ENCODE measurements at places on chromosomes 3 and 15.

- DNase-seq: no peak
- no peak overlapping the region for H3K4me3 ChIP-seq
- H3K4me1 ChIP-seq: no peaks in the 10 kb centered on the region
Measured at GRCh38 chr15:73856458-73857192, 16.7 kb upstream of the TBC1D21 start.

GRCh38 chr3:129650256-129650872 lies 43.9 kb upstream of the PLXND1 start:
- H3K4me1 ChIP-seq: peaks cover 22% of the 10 kb centered on the region
- peak; percentile 67 for DNase-seq
- no peak overlapping the region for H3K4me3 ChIP-seq

GRCh38 chr15:84979651-84980050 lies 2.0 kb upstream of the PDE8A start:
- H3K27me3 ChIP-seq: peaks cover 68% of the 10 kb centered on the region
- H3K4me1 ChIP-seq: peaks cover 22% of the 10 kb centered on the region
- H3K4me3 ChIP-seq: peak overlapping the region; percentile 85

DNA sequence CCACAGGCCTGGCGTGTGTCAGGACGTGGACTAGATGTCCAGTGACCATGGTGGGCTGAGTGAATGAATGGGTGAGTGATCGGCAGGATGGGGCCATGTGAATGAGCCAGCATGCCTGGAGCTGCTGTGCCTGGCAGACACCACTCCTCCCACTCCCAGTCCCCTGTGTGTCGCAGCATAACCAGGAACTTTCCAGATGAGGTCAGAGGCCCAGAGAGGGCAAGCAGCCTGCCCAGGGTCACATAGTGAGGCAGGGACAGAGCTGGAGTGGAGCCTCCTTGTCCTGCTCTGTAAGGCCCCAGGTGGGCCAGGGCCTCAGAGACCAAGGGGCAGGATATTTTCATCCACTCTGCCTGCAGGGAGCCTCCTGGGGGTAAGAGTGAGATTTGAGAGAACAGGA lies 6.4 kb downstream of the IQSEC1 start:
- peaks cover 27% of the 10 kb centered on the region for H3K27me3 ChIP-seq
- no peaks in the 10 kb centered on the region for H3K4me1 ChIP-seq
- DNase-seq: no peak
- no peak overlapping the region for H3K4me3 ChIP-seq
- no peaks in the 10 kb centered on the region for H3K36me3 ChIP-seq

DNA sequence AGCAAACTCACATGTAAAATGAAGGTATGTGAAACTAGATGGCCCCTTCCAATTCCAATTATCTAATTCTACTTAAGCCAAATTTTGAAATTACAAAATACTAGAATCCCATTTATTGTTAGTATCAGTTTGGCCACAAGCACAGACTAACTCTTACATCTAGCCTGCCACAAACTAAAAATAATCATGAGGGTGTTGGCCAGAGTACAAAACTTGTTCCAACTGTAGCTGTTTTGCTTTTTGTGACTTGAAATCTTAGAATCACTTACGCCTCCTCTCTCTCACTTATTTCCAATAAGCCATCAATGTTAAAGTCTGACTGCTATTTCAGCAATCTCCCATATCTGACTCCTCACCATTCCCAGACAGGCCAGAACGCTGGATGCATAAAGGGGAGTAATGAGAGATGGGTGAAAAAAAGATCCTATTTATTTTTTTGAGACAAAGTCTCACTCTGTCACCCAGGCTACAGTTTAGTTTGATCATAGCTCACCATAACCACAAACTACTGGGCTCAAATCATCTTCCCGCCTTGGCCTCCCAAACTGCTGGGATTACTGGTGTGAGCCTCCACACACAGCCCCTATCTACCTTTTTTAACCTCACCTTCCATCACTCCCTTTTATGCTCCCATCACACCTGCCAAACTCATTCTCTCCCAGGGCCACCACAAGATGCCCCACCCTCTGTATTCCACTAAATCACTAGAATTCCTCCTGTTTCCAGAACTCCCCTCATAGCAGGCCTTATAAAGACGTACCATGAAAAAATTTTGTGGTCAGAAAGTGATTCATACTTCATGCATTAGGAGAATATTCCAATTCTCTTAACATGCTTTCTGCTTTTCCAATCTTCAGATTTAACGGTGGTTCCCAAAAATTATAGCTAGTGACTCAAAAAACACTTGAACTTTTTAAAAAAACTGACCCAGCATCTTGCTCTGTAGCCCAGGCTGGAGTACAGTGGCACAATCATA lies 36.5 kb downstream of the ATOSA start:
- no peak overlapping the region for H3K4me3 ChIP-seq
- no peak for DNase-seq
- H3K27me3 ChIP-seq: no peaks in the 10 kb centered on the region
- peaks cover 6% of the 10 kb centered on the region for H3K36me3 ChIP-seq

- no peak for DNase-seq
- H3K27ac ChIP-seq: no peak overlapping the region
- no peaks in the 10 kb centered on the region for H3K36me3 ChIP-seq
- H3K4me1 ChIP-seq: no peaks in the 10 kb centered on the region
- no peak overlapping the region for H3K4me3 ChIP-seq
Measured at GRCh38 chr3:101182734-101183133, 137.6 kb downstream of the IMPG2 start.

DNA sequence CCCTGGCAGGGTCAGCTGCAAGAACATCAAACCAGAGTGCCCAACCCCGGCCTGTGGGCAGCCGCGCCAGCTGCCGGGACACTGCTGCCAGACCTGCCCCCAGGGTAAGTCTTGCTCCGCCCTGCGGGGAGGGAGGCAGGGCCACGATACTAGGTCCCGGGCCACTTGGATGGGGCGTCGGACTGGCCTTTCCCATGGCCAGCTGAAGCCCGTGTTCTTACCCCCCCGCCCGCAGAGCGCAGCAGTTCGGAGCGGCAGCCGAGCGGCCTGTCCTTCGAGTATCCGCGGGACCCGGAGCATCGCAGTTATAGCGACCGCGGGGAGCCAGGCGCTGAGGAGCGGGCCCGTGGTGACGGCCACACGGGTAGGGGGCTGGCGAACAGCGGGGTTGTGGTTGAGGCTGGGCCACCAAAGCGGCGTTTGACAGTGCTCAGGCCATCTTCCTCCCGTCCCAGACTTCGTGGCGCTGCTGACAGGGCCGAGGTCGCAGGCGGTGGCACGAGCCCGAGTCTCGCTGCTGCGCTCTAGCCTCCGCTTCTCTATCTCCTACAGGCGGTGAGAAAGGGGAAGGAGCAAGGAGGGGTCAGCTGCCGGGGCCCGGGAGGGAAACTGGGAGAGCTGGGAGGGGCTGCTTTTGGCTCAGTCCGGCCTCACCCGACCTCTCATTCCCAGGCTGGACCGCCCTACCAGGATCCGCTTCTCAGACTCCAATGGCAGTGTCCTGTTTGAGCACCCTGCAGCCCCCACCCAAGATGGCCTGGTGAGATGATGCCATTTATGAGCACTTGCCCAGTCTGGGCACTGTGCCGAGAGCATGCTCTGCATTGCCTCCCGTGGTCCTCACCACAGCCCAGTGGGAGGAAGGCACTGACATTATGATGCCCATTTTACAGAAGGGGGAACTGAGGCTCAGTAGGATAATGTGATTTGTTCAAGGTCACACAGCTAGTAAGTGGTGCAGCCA lies 1.7 kb downstream of the CHRD start:
- H3K36me3 ChIP-seq: no peaks in the 10 kb centered on the region
- peaks cover 43% of the 10 kb centered on the region for H3K27me3 ChIP-seq
- H3K4me1 ChIP-seq: peaks cover 30% of the 10 kb centered on the region
- peak overlapping the region; percentile 78 for H3K4me3 ChIP-seq
- peak; percentile 47 for DNase-seq

- H3K27ac ChIP-seq: no peak overlapping the region
- H3K4me3 ChIP-seq: no peak overlapping the region
- no peaks in the 10 kb centered on the region for H3K4me1 ChIP-seq
- no peaks in the 10 kb centered on the region for H3K27me3 ChIP-seq
Measured at GRCh38 chr3:30003741-30004140, 602.7 kb upstream of the TGFBR2 start.

DNA sequence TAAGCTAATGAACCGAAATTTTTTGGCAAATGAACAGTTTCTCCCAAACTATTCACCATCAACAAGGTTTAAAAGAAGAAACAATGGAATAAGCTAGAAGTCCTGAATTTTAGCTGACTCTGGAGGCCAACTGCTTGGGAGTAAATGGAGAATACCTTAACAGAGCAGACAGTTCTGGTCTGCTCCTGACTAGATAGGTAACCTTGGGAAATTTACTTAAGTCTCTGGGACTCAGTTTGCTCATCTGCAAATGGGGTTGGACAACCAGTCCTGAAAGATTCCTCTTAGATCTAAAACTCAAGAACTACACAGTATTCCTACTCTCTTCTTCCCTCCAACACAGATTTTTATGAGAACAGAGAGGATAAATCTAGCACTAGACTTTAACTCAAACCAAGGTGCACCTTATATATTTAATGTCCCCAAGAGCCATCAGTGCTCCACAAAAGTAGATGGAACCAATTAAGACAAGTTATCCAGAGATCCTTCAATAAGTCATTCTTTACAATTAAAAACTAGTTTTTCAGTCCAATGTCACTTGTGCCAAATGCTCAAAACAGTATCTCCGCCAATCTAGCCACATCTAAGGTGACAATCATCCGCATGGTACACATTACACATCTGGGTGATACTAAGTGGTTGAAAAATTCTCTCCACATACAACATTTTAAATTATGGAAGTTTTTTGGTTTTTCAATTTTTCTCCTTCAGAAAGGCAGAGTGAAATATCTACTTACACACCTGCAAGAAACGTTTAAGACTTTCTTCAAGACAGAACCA lies 1.5 kb downstream of the RHOA start:
- H3K27ac ChIP-seq: peak overlapping the region; percentile 96
- peaks cover 44% of the 10 kb centered on the region for H3K4me1 ChIP-seq
- DNase-seq: no peak
- peak overlapping the region; percentile 95 for H3K4me3 ChIP-seq

GRCh38 chr3:170171563-170171962 lies 10.0 kb downstream of the PHC3 start:
- DNase-seq: no peak
- no peaks in the 10 kb centered on the region for H3K27me3 ChIP-seq
- H3K4me3 ChIP-seq: no peak overlapping the region
- H3K36me3 ChIP-seq: peaks cover 67% of the 10 kb centered on the region

GRCh38 chr3:78140274-78140673 lies 1100.4 kb downstream of the ROBO2 start:
- H3K27ac ChIP-seq: no peak overlapping the region
- H3K4me1 ChIP-seq: no peaks in the 10 kb centered on the region
- H3K4me3 ChIP-seq: no peak overlapping the region
- no peaks in the 10 kb centered on the region for H3K36me3 ChIP-seq
- no peaks in the 10 kb centered on the region for H3K27me3 ChIP-seq

GRCh38 chr15:69793781-69794451 lies 303.8 kb downstream of the TLE3 start:
- peak overlapping the region; percentile 17 for H3K27ac ChIP-seq
- H3K27me3 ChIP-seq: peaks cover 10% of the 10 kb centered on the region
- DNase-seq: no peak
- H3K4me3 ChIP-seq: peak overlapping the region; percentile 11
- H3K4me1 ChIP-seq: peaks cover 34% of the 10 kb centered on the region

DNA sequence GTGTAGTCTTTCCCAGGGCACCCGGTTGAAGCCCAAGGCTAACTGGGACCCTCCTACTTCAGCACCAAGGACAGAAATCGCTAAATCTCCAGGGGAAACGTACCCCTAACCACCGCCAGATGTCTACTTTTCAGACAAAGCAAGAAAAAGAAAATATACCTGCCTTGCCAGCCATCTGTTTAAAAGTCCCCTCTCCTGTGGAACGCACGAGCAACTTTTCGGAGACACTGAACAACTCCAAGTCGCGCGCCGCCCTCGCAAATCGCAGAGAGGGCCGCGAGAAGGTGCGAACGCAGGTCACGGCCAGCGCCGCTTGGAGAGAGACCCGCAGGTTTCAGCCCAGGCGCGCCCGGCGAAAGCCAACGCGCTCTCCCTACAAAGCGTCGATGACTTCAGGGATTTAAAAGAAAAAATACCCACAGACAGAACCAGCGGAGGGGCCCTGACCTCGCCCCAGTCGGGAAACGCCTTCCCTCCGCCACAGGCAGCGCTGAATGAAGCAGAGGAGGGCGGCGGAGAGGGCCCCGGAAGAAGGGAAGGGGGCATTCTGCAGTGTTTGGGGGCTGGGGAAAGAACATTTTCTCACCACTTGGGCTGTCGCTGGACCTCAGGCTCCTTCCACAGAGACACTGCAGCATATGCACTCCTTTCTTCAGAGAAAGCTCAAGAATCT lies 213.1 kb downstream of the FGF12 start:
- DNase-seq: peak; percentile 72
- H3K36me3 ChIP-seq: no peaks in the 10 kb centered on the region

DNA sequence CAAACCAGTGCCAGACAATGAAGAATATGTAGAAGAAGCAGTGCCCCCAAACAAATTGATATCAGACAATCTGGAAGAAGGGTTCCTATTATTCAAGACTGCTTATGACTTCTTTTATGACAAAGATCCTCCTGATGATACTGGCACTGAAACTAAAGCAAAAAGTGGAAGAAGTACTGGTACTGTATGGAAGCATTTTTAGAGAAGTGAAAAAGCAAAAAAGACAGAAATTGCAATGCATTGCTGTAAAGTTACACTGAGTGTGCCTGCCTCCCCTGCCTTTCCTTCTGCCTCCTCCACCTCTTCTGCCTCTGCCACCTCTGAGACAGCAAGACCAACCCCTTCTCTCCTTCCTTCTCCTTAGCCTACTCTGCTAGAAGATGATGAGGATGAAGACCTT lies 167.6 kb downstream of the PLCL2 start:
- no peak for DNase-seq
- no peaks in the 10 kb centered on the region for H3K27me3 ChIP-seq
- H3K4me1 ChIP-seq: peaks cover 7% of the 10 kb centered on the region
- H3K27ac ChIP-seq: no peak overlapping the region
- H3K4me3 ChIP-seq: no peak overlapping the region
- peaks cover 20% of the 10 kb centered on the region for H3K36me3 ChIP-seq

DNA sequence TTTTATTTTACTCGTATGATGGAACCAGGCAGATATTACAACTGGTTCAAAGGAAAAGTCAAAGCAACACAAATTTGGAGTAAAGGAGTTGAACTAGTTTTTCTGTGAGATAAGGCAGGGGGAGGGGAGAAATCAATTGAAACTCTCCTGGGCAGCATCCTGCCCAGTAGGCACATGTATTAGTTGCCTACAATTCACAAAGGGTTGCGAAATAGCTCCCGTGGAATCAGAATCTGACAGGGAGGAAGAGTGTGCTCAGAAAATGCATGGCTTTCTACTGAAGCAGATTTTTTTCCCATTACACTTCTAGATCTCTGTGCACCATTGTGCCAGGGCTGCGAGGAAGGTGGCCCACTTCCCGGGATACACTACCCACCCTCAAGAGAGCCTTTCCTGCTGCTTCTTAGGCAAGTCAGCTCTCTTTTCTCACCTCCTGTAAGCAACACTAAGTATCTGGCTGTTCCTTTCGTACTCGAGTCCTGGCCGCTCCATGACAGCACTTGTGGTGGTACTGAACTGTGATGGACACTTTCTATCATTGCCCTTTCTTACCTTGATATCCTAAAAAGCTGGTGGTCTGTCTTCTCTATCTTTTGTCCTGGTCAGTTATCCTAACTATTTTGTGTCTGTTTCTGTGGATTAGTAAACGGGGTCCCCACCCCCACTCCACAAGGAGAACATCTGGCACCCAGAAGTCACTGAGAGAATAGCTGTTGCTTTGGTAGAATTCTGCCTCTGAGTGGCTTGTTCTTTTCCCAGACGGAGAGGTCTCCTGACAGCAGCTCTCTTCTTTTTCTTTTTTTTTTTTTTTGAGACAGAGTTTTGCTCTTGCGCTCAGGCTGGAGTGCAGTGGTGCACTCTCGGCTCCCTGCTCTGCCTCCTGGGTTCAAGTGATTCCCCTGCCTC lies 74.8 kb downstream of the RPL39L start:
- no peaks in the 10 kb centered on the region for H3K27me3 ChIP-seq
- no peak for DNase-seq
- H3K27ac ChIP-seq: peak overlapping the region; percentile 9
